ENCODE measurements at places on chromosomes 11 and 22. TPM values are rescaled to one million over a fixed set of nuclear protein-coding genes. Genes with fewer than 3 reads are reported as not detected.

The BRSK2 gene
- total RNA-seq: 0.08 TPM

The MOV10L1 gene
- total RNA-seq: 0.12 TPM

The BUD13 gene
- 9.1 TPM for total RNA-seq

The ANKK1 gene
- 0.72 TPM for total RNA-seq

The C22orf15 gene
- not detected for total RNA-seq

Data from esophagus mucosa (tissue), 1 donor.